ENCODE measurements at places on chromosomes 1 and 21.
A peak's percentile ranks its signal among the peaks of the same experiment; 100 is the strongest.

GRCh38 chr1:1112237-1112985 is 3.5 kb downstream of the C1orf159 start:
- DNase-seq, result no peak

DNA sequence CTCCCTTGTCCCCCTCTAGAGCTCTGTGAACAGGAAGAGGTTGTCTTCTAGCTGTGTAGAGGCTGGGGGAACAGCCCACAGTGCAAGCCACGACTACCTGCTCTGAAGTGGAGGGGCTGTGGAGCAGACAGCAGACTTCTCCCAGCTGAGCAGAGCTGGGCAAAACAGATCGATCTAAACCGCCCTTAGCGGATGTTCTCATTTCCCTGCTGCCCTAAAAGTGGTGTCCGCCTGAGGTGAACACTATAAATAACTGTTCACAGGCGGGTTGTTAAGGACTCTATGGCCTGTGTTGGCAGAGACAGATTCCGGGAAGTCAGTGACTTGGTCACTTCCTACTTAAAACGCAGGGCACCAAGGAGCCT is 203.2 kb downstream of the RHOU start:
- no peak for DNase-seq

DNA sequence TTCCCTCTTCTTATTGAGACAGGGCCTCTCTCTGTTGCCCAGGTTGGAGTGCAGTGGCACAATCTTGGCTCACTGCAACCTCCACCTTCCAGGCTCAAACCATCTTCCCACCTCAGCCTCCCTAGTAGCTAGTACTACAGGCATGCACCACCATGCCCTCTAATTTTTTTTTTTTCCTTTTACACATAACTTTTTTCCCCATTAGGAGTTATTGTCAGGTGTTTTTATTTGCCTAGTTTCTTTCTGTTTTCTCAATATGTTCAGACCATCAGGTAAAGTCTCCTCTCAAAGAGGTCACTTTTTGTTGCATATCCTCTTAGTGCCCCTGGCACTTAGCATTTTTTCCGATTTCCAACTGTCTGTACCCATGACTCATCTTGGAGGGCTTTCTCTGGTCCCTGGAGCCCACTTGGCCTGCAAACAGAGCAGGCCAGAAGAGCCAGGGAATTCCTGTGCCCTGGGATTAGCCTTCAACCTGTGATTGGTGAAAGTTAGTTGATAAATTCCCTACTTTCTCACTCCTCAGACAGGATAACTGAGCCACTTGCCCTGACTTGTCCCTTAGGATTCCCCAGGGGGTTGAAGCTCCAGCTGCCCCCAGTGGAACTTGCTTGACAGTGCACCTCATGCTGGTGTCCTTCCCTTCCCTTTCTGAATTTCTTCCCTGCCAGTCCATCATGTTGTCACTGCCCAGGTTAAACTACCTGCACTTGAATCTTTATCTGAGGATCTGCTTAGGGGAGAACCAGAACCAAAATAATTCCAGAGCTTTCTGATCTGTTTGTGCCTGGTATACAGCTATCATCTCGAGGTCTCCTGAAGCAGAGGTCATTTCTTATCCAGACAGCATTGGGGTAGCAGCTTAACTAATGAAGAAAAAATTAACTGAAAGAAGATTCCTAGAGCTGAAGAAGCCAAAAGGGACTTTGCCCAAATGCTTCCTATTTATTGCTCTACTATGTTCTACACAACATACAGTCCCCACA is 2.4 kb downstream of the NTPCR start:
- DNase-seq, result no peak

GRCh38 chr1:188170935-188171334 is 1342.2 kb downstream of the PLA2G4A start:
- DNase-seq, result no peak

GRCh38 chr1:23720256-23720995 is 22.8 kb upstream of the ELOA start:
- no peak for DNase-seq

DNA sequence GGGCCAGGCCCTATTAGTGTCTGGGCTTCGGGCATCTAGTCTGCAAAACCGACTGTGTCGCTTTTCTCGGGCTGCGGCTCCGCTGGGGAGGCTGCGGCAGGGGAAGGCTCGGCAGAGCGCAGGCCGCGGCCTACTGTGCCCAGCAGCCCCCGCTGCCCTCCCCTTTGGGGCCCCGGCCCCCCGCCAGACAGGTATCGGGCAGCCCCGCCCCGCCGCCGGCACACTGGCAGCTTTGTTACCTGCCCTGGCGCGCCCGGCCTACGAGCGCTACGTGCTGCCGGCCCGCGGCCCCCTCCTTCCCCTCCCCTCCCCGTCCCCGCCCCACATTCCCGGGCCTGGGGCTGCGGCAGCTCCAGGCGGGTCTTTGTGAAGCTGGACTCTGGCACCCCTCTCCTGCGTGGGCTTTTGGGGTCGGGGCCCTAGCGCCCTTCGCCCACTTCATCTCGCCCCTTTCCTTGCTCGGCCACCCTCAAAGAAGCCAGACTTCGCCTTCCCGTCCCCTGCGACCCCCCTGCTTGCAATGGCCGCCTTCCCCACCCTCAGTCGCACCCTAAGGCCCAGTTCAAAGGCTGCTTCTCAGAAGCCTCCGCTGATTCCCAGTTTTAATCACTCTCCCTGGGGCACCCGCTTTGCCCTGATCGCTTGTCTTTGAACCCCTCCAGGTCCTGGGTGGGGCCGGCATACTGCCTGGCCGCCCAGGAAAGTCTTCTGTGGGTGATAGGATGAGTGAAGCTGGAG is 48.9 kb upstream of the SLC2A1 start:
- no peak for DNase-seq

DNA sequence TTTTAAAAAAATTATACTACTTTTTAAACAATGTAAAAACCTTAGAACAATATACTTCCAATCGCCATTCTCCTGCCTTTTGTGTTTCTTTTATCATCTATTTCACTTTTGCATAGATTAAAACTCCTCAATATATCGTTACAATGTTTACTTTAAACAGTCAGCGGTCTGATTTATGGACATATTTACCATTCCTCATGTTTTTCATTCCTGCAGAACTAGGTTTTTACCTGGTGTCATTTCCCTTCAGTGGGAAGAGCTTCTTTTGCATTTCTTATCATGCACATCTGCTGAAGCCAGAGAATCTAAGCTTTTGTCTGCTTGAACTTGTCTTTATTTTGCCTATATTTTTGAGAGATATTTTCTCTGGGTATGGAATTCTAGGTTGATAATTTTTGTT is 277.4 kb upstream of the PLXNA2 start:
- no peak for DNase-seq

DNA sequence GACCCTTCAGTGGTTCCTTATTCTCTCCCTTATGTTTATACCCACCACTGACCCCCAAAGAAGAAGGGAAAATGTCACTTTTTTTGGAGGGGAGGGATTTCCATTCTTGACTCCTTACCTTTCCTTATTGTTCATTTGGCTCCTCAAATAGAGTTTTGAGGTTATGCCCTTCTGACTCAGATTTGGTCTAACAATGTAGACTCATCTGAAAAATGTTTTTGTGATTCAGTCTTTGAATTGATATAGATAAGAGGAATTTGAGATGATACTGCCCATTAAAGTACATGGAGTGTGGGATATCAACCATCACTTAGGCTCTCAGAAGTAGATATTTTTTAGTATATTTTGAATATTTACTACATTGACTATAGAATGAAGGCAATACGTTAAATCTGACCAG is 16.1 kb downstream of the USP1 start:
- DNase-seq, result no peak

- DNase-seq, result no peak
Measured at GRCh38 chr1:182823220-182823619, 15.9 kb upstream of the DHX9 start.

- no peak for DNase-seq
Measured at GRCh38 chr21:39461419-39461818, 9.6 kb downstream of the SH3BGR start.

DNA sequence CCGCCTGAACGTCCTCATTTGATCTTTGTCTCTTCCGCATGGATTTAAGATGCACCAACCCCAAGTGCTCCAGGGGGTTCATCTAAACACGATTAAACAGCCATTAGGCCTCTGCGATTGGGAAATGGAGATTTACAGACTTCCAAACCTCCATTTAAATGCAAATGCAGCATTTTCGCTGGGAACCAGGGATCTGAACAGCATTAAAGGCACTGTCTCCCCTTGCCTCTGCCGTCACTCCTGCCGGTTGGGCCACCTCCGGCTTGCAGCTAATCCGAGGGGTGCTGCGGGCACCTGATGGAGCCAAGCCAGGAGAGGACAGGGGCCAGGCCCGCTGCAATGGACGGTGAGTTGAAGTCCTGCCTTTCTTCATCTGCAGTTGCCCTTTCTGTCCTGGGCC is 70.3 kb upstream of the KLHDC7A start:
- no peak for DNase-seq

DNA sequence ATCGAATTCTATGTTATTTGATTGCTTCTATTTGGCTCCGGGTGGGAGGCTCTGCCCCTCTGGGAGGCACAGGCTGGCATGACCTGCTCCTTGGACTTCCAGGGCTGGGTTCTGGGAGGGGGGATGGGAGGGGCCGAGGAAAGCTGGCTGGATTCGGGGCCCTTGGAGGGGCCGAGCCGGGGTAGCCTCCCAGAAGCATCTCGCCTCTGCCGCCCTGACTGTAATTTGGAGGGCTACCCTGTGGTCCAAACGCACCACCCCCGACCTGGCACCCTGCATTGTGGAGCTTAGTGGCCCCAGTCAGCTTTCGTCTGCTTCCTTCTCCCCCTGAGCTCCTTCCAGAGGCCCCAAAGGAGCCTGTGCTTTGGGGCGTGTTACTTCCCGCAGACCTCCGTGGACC is 85.4 kb upstream of the TMEM51 start:
- DNase-seq, result no peak

GRCh38 chr1:89199525-89200031 is 836 bp upstream of the GBP4 start:
- DNase-seq, result no peak

DNA sequence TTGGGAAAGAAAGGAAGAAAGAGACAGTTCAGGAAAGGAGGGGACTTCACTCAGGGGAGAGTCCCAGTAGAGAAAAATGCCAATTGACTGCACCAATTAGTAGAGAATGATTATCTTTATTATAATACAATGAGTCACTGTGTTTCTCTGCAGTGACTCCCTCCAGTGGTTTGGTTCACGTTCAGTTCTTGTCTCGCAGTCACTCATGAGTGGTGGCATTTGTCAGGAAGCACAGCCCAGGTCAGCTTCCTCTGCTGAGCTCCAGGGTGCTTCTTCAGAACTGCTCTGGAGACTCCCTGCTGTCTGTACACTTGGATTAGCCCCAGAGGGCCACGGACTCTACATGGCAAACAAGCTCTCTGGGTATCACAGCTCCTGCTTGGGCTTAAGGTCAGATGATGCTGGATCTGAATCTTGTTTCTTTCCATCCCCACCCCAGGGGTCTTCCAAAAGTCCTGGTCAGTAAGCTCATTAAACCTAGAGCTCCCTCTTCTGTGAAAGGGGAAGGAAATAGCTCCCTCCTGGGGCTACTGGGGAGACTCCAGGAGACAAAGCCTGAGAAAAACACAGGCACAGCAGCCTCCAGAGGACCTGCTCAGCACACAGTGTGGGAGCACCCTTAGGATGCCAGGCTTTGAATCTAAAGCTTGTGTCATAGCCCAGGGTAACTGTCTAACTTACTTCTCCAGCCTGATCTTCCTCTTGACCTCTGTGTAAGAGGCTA is 619.0 kb downstream of the AJAP1 start:
- DNase-seq, result no peak

- DNase-seq, result no peak
Measured at GRCh38 chr1:67983867-67984266, 66.6 kb downstream of the DIRAS3 start.

DNA sequence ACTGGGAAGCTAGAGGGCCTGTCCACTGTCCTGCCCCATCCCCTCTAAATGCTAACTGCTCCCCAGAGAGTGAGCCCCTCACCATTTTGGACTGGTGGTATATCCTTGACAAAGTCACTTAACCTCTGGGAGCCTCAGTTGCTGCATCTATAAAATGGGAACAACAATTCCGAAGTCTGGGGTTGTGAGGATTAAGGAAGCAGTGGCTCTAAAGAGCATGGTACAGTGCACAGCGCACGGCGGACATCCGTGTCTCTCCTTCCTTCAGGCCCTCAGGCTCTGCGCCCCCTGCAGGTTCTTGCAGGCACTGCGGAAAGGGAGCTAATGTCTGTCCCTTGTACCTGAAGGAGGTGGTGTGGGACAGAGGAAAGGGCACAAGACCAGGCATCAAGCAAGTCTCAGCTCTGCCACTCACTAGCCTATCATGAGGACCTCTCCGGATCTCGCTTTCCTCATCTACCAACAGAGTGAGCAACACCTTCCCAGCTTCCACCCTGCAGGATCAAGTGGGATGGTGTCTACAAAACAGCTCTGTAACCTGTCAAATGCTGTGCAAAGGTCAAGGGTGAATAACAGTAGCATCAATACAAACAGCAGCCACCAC is 20.1 kb downstream of the ECE1 start:
- DNase-seq, result no peak

GRCh38 chr1:26768755-26769154 is 19.0 kb upstream of the PIGV start:
- DNase-seq, result no peak

GRCh38 chr1:1069056-1069710 is 4.9 kb downstream of the RNF223 start:
- no peak for DNase-seq

- DNase-seq, result no peak
Measured at GRCh38 chr1:209675565-209676154, 448 bp downstream of the G0S2 start.

DNA sequence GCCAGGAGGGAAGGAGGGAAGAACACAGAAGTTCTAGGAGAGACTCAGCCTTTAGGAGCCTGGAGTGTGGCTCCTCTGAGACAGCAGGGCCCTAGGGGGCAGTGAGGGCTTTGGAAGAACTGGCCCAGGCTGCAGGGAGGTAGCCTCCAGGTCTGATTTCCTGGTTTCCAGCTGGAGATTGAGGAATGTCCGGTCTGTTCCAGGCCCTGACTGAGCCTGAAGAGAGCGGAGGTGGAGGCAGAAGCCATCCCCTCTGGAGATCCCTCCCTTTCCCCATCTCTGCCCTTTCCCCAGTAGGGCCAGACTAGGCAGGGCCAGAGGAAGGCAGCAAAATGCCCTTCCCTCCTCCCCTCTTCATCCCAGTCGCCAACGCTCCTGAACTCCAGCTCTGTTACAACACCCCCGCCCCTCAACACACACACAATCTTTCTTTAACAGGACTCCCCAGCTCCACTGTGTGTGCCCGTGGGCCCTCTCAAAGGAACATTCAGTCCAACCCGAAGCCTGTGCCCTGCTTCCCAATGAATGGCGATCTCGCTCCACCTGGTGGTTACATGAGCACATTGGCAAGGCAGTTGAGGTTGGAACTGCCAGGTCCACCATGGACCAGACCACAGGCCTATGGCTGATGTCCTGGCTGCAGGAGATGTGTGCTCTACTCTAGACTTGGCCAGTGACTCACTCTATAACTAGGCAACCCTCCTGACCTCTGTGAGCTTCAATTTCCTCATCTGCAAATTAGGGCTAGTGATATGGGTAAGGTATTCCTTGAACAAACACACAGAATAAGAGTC is 32.0 kb downstream of the MAP7D1 start:
- DNase-seq, result peak; percentile 62

- DNase-seq, result no peak
Measured at GRCh38 chr1:211947396-211948295, 87.7 kb downstream of the INTS7 start.

Measured in AG04449 (cell line).